ENCODE measurements at places on chromosomes 13 and 19.

DNA sequence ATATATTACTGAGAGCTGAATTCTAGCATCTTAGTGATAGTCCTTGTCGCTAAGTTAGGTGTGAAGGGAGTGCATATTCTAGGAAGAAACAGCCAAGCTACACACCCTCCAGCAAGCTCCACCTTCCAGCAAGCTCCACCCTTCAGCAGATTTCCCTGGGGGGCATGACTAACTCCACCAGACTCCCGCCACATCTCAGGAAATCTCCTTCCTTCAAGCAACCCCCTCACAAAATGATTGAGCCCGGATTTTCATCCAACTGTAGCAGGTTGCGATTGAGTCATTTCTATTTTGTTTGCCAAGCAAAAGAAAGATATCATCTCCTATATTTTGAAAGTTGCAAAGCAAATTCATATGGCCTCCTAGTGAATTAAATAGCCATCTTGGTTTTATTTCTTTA, 162.1 kb upstream of the TMTC4 start:
- DNase-seq: no peak

DNA sequence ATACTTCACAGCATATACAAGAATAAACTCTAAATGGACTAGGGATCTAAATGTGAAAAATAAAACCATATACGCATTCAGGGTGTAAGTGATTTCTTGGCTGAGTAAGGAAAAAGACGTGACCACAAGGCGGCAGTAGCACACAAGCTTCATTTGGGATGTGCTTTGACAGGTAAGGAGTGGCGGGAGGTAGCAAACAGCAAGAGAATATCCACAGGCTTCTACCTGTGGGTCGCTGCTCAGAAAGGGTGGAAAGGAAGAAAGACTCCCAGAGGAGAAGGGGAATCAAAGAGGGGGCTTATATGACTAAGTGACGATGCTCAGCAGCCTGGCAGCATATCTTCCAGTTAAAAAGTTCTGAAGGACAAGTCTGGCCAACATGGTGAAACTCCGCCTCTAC, 2.5 kb upstream of the ZNF121 start:
- DNase-seq: peak; percentile 9

DNA sequence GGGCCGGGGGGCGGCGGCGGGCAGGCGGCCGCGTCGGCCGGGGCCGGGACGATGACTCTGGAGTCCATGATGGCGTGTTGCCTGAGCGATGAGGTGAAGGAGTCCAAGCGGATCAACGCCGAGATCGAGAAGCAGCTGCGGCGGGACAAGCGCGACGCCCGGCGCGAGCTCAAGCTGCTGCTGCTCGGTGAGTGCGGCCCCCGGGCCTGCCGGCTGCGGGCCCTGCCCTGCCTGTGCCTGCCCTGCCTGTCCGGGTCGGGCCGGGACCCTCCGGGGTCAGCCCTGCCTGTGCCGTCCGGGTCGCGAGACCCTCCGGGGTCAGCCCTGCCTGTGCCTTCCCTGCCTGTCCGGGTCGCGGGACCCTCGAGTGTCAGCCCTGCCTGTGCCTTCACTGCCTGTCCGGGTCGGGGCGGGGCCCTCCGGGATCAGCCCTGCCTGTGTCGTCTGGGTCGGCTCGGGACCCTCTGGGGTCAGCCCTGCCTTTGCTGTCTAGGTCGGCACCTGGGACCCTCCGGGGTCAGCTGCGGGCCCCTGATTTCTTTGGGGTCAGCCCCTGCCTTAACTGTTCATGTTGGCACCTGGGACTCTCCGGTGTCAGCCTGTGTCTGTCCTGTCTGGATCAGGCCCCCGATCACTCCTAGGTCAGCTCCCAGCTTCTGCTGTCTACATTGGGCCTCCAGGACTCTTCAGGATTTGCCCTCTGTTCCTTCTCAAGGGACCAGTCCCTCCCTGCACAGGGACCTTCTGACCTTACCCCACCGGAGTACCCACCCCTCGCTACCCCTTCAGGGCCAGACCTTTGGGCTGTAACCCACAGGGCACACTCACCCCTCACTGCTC, 659 bp downstream of the GNA11 start:
- DNase-seq: no peak

- no peak for DNase-seq
These were observed 153.4 kb upstream of the TSHZ3 start for GRCh38 chr19:31502536-31503170.

DNA sequence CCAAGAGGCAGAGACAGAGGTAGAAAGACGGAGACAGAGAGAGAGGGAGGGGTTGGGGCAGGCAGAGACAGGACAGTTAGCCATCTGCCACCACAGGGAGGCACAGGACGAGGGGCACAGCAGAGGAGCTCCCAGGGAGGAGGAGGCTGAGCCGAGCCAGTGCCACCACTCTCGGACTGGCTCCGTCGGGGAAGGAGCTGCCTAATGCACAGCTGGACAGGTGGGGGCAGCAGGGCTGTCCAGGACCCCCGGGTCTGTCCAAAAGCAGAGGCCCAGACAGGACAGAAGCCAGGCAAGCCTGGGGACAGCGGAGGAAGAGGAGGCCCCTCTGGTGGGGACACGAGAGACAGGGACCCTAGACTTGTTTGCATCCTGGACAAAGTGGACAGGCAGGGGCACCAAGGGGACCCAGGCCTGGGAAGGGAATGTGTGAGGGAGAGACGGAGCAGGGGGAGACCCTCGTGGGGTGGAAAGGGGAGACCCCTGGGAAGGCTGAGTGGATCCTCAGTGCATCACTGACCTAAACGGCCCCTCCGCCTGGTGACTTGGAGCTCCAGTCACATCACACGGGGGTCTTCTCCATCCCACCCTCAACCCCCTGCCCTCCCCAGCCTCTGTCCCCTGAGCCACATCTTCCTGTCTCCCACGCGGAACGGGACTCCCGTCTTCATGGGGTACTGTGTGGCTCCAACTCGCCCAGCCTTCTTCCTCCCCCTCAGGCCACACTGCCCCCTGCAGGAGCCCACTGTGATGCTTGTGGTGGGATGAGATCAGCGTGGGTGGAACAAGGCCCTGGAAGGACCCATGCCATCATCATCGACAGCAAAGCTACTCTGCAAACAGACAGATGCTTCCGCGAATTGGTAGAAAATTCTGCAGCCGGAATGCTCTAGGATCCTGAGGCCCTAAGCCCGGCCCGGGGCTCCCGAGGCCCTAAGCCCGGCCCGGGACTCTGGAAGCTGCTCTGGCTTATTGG, 915 bp downstream of the F10 start:
- no peak for DNase-seq
